ENCODE measurements at places on chromosomes 6 and 20.

GRCh38 chr6:5497896-5498578 lies 236.7 kb downstream of the FARS2 start:
- DNase-seq, result peak; percentile 89

GRCh38 chr6:156905801-156906200 lies 128.6 kb downstream of the ARID1B start:
- no peak for DNase-seq

- DNase-seq, result no peak
Measured at GRCh38 chr6:139640921-139641320, 266.5 kb upstream of the CITED2 start.

DNA sequence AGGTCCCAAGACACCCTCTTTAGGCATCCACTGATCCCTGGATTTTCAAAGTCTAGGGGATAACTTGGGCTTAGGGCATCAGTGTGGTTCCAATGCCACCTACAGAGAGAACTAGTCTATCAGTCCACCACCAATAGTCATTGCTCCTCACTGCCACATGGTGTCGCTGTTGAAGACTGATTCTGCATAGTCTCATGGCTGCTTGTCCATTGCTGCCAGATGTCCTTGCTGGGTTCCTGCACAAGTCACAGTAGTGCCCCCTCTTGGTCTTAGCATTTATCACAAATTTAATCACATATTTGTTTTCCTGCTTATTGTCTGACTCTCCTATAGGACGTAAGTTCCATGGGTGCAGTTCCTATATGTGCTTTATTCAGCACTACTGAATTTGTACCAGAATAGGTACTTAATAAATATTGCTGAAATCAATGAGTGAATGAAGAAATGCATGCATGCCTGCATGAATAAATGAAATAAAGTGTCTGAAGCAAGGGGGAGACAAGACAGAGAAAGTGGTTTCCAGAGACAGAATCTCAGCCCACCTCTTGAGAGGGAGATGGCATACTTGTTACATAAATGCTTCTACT lies 45.9 kb upstream of the RALY start:
- peak; percentile 71 for DNase-seq

DNA sequence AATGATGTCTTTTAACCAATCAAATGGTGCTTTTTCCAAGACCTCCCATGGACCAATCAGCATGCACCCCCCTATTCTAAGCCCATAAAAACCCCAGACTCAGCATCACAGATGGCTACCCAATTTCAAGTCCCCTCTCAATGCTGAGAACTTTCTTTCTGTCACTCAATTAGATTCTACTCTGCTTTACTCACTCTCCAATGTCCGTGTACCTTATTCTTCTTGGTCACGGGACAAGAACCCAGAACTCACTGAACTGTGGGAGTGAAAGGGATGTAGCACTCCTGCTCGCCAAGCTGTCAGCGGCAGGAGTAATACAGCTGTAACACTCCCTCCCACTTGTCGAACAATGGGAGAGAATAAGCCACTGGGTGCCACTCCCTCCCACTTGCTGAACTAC lies 20.8 kb upstream of the MAP7 start:
- DNase-seq, result no peak

- no peak for DNase-seq
Measured at GRCh38 chr20:57630061-57630460, 9.8 kb upstream of the ZBP1 start.

DNA sequence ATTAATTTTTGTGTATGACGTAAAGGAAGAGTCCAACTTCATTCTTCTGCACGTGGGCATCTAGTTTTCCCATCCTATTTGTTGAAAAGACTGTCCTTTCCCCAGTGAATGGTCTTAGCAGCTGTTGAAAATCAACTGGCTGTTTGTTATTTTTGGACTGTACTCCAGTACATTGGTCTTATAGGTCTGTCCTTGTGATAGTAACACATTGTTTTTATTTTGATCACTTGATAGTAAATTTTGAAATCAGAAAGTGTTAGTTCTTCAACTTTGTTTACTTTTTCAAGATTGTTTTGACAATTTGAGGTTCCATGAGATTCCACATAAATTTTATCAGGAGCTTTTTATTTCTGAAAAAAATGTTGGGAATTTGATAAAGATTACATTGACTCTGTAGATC lies 280.2 kb upstream of the FOXQ1 start:
- peak; percentile 15 for DNase-seq

DNA sequence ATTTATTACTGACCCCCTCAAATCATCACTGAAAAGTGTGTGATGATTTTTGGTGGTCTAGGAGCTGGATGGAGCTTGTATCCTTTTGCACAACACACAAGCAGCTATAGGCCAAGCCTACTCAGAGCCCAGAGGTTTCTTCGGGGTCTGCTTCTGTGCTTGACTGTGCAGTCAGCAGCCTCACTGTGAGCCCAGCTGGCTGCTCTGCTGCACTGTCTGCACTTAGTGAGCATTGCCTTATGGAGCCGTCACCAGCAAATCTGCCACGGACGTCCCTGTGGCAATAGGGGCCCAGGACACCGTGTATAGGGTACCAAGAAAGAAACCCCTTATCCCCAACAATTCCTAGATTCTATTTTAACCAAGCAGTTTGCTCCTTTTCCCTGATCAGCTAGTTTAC lies 38.6 kb upstream of the GMPR start:
- no peak for DNase-seq

GRCh38 chr6:167092672-167093339 lies 30.1 kb upstream of the CCR6 start:
- no peak for DNase-seq

DNA sequence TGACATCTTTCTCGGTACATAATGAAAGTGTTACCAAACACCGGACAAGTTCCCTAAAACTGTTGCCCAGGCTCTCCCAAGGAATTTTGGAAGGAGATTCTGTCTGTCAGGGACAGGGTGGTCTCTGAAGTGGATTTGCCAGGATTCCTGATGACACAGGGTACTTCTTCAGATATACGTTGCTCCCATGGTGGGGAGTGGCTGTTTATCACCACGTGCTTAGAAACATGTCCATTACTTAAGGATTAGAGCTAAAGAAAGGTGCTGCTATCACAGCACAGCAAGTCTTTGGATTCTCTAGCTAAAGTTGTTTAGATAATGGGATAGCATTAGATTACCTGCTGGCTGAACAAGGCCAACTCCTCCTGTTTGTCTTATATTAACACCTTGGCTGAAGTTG lies 6.3 kb downstream of the SPINT3 start:
- no peak for DNase-seq

GRCh38 chr20:63903796-63904561 lies 9.1 kb downstream of the DNAJC5 start:
- DNase-seq, result no peak

GRCh38 chr6:147430811-147431210 lies 77.7 kb upstream of the SAMD5 start:
- no peak for DNase-seq

- no peak for DNase-seq
Measured at GRCh38 chr20:52899041-52899608, 73.0 kb upstream of the TSHZ2 start.

- no peak for DNase-seq
Measured at GRCh38 chr6:44169886-44170570, 11.4 kb downstream of the CAPN11 start.

- no peak for DNase-seq
Measured at GRCh38 chr20:12535316-12535715, 473.5 kb upstream of the SPTLC3 start.

GRCh38 chr20:17365831-17366230 lies 139.0 kb downstream of the PCSK2 start:
- DNase-seq, result no peak

GRCh38 chr20:8094415-8094818 lies 37.6 kb upstream of the PLCB1 start:
- DNase-seq, result peak; percentile 78

DNA sequence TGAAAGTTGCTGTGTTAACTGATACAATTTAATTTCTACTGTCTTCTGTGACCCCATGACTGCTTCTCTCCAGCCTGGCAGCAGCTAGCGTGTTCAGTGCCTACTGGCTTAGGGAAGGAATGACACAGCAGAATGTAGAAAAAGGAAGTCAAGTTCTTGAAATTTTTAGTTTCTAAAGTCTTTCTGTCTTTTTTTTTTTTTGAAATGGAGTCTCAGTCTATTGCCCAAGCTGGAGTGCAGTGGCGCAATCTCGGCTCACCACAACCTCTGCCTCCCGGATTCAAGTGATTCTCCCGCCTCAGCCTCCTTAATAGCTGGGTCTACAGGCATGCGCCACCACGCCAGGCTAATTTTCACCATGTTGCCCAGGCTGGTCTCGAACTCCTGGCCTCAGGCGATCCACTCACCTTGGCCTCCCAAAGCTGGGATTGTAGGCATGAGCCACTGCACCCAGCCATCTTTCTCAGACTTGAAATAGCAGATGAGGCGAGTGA lies 39.3 kb downstream of the PCNA start:
- DNase-seq, result peak; percentile 69

DNA sequence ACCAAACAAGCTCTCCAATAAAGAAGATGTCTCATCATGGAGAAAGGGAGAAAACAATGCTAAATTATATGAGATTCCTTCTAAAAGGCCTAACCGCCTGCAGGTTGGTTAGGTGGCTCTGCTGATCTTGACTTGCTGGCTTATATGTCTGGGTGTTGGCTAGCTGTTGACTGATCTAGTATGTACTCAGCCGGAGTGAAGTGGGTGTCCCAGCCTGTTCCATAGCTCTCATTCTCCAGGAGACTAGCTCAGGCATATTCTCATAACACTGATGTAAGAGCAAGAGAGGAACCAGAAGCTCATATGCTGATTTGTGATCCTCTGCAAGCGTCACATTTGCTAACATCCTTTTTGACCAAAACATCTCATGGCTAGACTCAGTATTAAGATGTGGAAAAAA lies 473.0 kb downstream of the BMP2 start:
- DNase-seq, result no peak

- DNase-seq, result peak; percentile 16
Measured at GRCh38 chr6:114080891-114081510, 110.1 kb upstream of the HDAC2 start.

DNA sequence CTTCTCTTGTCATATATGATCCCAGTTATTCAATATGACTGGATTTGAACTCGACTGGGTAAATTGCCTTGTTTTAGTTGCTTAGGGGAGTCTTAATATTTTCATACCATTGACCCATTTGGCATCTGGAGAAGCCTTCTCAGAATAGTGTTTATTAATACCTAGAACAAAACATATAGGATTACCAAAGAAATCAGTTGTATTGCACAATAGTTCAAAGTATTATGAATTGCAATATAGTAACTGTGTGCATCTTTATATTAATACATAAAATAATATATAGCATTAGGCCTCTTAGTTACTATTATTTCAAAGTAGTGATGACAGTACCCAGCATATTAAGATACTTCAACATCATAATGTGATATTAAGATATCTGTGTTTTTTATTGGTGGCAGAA lies 177.8 kb downstream of the PLCB4 start:
- DNase-seq, result no peak

GRCh38 chr20:63861981-63862901 lies 943 bp downstream of the ABHD16B start:
- DNase-seq, result no peak

DNA sequence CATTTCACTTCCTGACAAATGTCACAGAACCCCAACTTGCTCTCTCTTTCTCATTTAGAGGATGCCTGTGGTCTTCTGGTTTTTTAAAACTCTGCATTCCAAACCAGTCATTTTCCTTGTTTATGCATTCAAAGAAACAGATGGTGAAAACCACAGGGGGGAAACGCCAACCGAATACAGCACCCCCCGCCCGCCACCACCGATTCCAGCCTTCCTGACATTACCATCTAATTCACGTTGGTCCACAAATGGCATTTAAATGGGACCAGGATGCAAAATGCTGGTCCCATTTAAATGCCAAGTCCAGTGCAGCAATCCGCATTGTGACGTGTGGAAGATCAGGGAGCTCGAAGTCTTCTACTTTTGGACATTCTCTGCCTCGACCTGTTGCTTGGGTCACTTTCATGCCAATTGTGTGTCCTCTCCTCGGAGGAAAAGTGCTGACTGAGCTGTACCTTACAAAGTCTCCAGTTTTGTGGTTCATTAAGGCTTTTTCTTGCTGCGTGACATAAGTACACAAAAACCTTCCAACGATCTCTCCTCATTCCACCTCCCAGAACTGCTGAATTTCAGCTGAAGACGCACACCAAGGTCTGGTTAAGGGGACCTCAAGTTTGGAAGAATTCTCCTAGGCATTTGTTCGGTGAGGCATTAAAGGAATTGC lies 35.8 kb downstream of the NEDD9 start:
- peak; percentile 34 for DNase-seq

DNA sequence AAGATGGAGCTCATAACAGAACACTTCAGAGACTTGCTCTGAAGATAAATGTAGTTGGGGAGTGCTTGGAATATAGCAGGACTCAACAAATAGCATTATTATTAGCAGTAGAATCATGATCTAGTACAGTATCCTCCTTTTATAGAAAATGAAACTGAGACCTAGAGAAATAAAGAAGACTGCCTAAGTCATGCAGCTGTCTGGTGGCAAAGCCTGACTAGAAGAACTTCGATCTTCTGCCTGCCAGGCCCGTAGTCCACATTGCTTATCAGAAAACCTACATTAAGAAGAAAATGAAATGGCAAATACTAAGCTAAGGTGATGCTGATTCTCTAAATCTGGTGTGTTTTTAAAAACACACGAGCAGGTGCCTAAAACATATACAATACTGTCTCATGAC lies 46.4 kb upstream of the DST start:
- DNase-seq, result no peak

DNA sequence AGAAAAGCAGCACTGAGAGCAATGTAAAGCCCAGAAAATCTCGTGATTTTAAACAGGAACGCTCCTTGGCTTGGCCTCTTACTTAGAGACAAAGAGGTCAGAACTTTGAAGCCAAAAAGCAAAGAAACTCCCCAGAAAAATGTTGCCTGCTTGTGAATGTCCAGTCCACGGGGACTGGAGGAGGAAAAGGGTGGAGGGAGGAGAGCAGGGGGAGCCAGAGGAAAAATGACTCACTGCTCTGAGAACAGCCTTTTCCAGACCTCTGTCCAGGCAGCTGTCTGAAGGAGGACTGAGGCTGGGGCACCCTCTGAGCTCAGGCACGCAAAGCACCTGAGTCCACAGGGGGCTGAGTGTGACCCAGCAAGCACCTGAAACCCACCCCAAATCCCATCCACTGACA lies 64.7 kb downstream of the TRAM2 start:
- DNase-seq, result peak; percentile 94

- DNase-seq, result no peak
Measured at GRCh38 chr6:168181876-168182275, 102.9 kb upstream of the FRMD1 start.

GRCh38 chr6:111478749-111479148 lies 4.3 kb downstream of the REV3L start:
- DNase-seq, result peak; percentile 73
